ENCODE measurements at places on chromosomes 2 and 18.

DNA sequence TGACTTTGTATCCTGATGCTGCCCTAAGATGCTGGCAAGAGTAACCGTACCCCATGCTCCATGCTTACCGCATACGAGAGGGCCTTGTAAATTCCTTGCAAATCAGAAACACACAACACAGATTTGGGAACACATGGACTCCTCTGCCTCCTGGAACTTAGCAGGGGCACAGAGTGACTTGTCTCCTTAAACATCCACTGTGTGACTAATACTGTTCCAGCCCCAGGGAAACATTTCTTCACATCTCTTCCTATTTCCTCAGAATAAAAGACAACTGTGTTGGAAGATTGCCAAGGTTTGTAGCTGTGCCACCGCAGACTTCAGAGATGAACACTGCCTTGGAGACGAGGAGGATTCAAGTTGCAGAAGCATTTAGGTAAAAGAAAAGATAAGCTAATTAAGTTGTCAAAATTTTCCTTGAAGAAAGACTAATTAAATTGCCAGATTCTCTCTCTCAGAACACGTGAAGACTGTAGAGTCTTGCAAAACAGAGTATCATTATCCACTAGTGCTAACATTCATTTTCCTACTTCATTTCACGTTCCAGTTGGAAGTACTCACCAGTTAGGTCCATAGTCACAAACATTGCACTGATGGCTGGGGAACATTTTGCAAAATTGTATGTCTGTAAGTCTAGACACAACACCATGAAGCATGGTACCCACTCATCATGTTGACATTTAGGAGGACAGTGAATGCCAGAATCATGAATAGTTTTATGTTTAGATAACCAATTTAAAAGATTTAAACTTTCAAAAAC lies 188.8 kb downstream of the TSN start:
- DNase-seq, result no peak

GRCh38 chr2:54771166-54771885 lies 47.9 kb downstream of the EML6 start:
- no peak for DNase-seq

DNA sequence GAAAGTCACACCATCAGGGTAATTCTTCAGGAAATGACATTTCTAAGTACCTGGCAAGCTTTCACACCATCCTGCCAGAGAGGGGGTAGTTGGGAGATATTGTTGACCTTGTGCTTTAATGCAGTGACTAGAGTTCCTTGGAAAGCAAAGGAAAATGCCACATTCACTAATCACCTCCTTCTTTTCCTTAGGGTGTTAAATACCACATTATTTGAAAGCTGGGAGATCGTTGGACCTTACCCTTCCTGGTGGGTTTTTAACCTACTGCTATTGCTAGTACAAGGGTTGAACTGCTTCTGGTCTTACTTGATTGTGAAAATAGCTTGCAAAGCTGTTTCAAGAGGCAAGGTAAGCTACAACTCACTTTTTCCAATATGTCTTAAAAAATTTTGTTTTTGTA lies 37.0 kb upstream of the NOSTRIN start:
- DNase-seq, result no peak

GRCh38 chr2:58081000-58081399 lies 34.4 kb downstream of the VRK2 start:
- DNase-seq, result no peak

- no peak for DNase-seq
Observed at GRCh38 chr2:137910641-137911040, 53.6 kb upstream of the HNMT start.

Data from activated CD8-positive, alpha-beta memory T cell treated with anti-CD3 and anti-CD28 coated beads, Interleukin-2, amount 10 ng/mL, durations not matched to agents 7 days and 5 days (primary cell).